HepG2 (cell line): ENCODE measurements at places on chromosomes 7 and 10. TPM values are rescaled to one million over a fixed set of nuclear protein-coding genes. Genes with fewer than 3 reads are reported as not detected.

DNA sequence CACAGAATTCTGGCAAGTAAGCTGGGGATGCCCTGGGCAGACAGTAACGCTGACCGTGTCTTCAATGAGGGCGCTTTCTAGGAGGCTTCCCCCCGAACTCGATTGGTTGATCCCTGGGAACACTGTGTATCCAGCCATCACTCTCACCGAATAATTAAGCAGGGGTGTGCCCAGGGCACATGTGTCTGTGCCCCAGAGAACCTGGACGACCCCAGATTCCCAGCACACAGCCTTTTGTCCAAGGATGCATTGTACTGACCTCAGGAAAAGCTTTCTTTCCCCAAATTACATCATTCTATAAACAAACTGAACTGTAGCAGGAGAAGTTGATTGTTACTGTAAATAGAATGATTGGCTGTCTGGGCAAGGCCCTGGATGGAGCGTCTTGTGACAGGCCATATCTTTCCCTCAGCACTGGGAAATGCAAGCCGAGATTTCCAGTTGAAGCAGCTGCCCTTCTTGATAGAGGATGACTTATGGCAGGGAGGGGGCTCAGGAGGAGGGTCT is 6.6 kb upstream of the DEPP1 start:
- peak overlapping the region; percentile 15 for H3K27ac ChIP-seq
- no peak for DNase-seq
- H3K4me3 ChIP-seq = no peak overlapping the region
- H3K36me3 ChIP-seq = peaks cover 42% of the 10 kb centered on the region; the same call in 2 of the 3 replicates

DNA sequence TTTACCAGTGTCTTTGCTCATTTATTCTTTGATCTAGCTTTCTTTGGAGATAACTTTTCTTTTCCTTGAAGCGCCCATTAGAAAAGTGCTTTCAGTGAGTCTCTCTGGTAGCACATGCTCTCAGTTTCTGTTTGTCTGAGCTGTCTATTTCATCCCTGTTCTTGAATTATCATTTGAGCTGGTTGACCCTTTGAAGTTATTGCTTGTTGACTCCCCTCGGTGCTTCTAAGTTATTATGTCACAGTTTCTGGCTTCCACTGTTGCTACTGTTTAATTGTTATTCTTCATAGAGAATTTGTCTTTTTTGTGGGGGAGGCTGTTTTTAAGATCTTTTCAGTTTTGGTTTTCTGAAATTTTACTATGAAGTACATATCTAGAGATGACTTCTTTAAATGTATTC is 11.4 kb upstream of the PRF1 start:
- DNase-seq = no peak
- 0 out of 3 replicates have a peak, but pooled peaks cover 3% of the 10 kb centered on the region for H3K27me3 ChIP-seq

GRCh38 chr10:32957341-32958084 is 517 bp downstream of the ITGB1 start:
- no peaks in the 10 kb centered on the region for H3K27me3 ChIP-seq
- H3K27ac ChIP-seq = peak overlapping the region; percentile 96
- H3K4me1 ChIP-seq = peaks cover 64% of the 10 kb centered on the region
- H3K36me3 ChIP-seq = peaks cover 2% of the 10 kb centered on the region; the same call in 1 of the 2 replicates
- H3K4me3 ChIP-seq = peak overlapping the region; percentile 95
- no peak for DNase-seq

DNA sequence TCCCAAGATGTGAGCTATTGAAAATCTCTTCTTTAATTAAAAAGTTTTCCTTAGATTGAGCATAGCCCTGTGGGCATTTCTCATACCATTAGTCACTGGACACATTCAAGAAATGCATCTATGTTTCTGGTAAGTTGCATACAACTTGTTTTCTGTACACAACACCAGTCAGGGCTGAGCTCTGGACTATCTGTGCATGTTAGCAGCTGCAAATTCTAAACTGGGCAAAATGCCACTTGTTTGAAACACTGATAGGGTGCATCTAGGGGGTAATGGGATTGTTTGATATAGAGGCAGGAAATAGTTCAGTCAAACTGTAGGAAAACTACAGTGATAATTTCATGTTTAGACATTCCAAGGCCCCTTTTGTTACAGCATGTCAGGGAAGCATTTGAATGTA is 145.6 kb upstream of the NPY start:
- H3K27me3 ChIP-seq = no peaks in the 10 kb centered on the region
- no peaks in the 10 kb centered on the region for H3K36me3 ChIP-seq
- H3K4me1 ChIP-seq = no peaks in the 10 kb centered on the region
- no peak for DNase-seq
- no peak overlapping the region for H3K4me3 ChIP-seq

The CNNM1 gene
- total RNA-seq = 5.5 and 9.6 TPM in 2 replicates

- no peak for DNase-seq
- no peak overlapping the region for H3K4me3 ChIP-seq
- no peak overlapping the region for H3K27ac ChIP-seq
- H3K4me1 ChIP-seq = no peaks in the 10 kb centered on the region
Observed at GRCh38 chr7:157160433-157160832, 21.7 kb downstream of the UBE3C start.

DNA sequence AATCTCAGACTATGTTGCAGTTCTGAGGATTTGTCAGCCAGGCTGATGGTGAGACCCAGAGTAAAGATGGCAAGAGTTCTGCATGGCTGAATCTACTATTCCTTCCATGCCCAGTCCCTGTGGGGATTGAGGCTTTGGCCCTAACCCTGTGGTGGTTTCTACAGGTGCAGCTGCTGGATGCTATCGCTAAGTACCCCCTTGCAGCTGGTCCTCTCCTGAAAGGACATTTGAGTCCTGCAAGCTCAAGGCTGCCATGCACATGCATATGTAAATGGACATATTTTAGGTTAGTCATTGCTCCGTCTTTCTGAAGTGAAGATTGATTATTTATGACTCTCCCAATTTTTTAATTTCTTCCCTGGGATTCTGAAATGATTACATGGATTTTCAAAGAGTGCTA is 1122.2 kb upstream of the CELF2 start:
- no peaks in the 10 kb centered on the region for H3K4me1 ChIP-seq
- no peaks in the 10 kb centered on the region for H3K27me3 ChIP-seq
- no peaks in the 10 kb centered on the region for H3K36me3 ChIP-seq
- no peak for DNase-seq
- no peak overlapping the region for H3K4me3 ChIP-seq

DNA sequence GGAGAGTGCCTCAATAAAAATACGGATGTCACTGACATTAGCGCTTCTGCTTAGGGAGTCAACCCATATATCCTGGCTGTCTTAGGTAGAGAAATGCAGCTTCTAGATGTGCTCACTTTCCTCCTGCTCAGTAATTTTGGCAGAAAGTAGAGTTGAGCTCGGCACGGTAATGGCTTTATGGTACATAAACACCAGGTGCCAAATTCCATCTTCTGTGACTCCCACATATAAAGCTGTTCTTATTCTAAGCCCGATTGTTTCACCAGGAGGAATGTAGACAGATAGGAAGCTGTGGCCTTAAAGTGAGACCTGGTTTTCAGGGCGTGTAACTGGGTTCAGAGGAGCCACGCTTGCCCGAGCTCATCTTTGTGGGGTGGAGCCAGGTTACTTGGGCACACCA is 143.7 kb downstream of the CREB5 start:
- H3K4me1 ChIP-seq = no peaks in the 10 kb centered on the region
- no peak overlapping the region for H3K27ac ChIP-seq

- no peaks in the 10 kb centered on the region for H3K27me3 ChIP-seq
- H3K4me1 ChIP-seq = peaks cover 28% of the 10 kb centered on the region
- no peak overlapping the region for H3K27ac ChIP-seq
Observed at GRCh38 chr10:34526758-34527730, 288.1 kb downstream of the PARD3 start.

- H3K27ac ChIP-seq = no peak overlapping the region
- no peak for DNase-seq
- no peaks in the 10 kb centered on the region for H3K4me1 ChIP-seq
- no peaks in the 10 kb centered on the region for H3K36me3 ChIP-seq
- H3K27me3 ChIP-seq = no peaks in the 10 kb centered on the region
Observed at GRCh38 chr7:18515067-18515466, 19.5 kb downstream of the HDAC9 start.

GRCh38 chr10:116802474-116802873 is 46.8 kb upstream of the ENO4 start:
- H3K4me3 ChIP-seq = no peak overlapping the region
- no peaks in the 10 kb centered on the region for H3K36me3 ChIP-seq
- no peaks in the 10 kb centered on the region for H3K4me1 ChIP-seq
- H3K27me3 ChIP-seq = peaks cover 3% of the 10 kb centered on the region; the same call in 1 of the 2 replicates

DNA sequence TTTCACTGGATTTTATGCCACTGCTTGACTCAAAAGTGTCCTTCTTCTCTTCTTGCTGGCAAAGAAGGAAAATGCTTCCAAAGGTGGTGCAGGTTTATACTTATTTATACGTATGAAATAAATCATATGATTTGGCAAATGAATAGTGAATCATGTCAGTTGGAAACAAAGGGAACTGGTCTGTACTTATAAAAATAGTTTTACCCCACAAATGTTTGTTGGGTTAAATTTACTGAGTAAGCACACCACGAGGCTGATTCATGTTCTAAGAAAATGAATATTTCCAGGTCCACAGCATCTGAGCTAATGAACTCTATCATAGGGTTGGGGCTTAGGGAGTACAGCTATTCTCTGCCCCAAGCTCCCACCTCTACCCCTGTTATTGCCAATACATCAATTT is 232.2 kb downstream of the TRIL start:
- H3K27ac ChIP-seq = no peak overlapping the region
- no peaks in the 10 kb centered on the region for H3K27me3 ChIP-seq
- no peak for DNase-seq
- H3K4me3 ChIP-seq = no peak overlapping the region
- H3K4me1 ChIP-seq = no peaks in the 10 kb centered on the region

- H3K27me3 ChIP-seq = 0 out of 3 replicates have a peak, but pooled peaks cover under 1% of the 10 kb centered on the region
- H3K4me1 ChIP-seq = no peaks in the 10 kb centered on the region
- H3K4me3 ChIP-seq = no peak overlapping the region
- no peaks in the 10 kb centered on the region for H3K36me3 ChIP-seq
- no peak for DNase-seq
Observed at GRCh38 chr7:135879233-135879632, 97.9 kb downstream of the MTPN start.

The FFAR4 gene
- not detected in 2 replicates for total RNA-seq

- no peak overlapping the region for H3K27ac ChIP-seq
- H3K4me1 ChIP-seq = peaks cover 60% of the 10 kb centered on the region
- H3K36me3 ChIP-seq = no peaks in the 10 kb centered on the region
- H3K4me3 ChIP-seq = no peak overlapping the region
Observed at GRCh38 chr10:102633287-102633686, 11.0 kb upstream of the TRIM8 start.

The HOXA11 gene
- total RNA-seq = not detected in 2 replicates

- H3K4me3 ChIP-seq = no peak overlapping the region
- no peaks in the 10 kb centered on the region for H3K36me3 ChIP-seq
- H3K4me1 ChIP-seq = no peaks in the 10 kb centered on the region
- DNase-seq = no peak
Observed at GRCh38 chr7:38310591-38311101, 37.2 kb upstream of the TARP start.

DNA sequence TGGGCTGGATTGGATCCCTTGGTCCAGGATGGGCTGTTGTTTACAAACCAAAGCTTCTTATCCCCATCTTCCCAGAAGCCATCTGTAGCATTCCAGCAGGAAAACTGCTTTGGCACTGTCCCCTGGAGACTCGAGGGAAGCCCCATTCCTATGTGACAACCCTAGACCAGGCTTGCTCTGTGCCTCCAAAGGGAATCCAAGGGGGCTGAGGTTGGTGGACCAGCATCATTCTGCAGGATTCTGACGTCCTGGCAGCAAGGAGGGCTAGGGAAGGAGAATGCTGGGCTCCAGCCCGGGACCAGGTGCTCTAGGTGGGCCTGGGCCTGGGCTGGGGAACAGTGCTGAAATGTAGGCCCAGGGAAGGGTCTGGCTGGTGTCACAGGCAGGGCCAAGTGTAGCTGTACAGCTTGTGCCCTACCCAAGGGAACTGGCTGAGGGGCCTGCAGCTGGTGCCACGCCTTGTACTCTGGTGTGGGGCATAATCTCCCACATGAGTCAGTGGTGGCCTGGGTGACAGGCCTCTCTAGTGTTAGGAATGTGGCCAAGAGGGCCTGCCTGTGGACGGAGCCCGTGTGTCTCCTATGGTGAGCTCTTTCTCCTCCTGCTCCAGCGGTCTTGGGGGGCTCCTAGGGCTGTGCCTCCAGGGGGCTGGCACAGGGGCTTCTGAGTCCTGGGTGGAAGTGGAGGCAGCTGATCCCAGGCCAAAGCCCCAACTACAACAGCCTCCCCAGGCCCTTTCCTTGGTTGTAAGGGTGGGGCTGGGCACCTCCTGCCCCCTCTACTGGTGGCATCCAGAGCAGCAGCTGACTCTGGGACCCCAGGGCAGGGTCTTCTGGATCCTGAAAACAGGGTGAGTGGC is 25.2 kb downstream of the TRIM8 start:
- H3K4me1 ChIP-seq = peaks cover 100% of the 10 kb centered on the region
- H3K4me3 ChIP-seq = peak overlapping the region; percentile 35; the same call in 1 of the 2 replicates
- H3K27ac ChIP-seq = no peak overlapping the region
- peak; percentile 64 for DNase-seq
- no peaks in the 10 kb centered on the region for H3K27me3 ChIP-seq
- no peaks in the 10 kb centered on the region for H3K36me3 ChIP-seq

The OPN1SW gene
- total RNA-seq = not detected in 2 replicates

- no peak for DNase-seq
- H3K36me3 ChIP-seq = no peaks in the 10 kb centered on the region
- H3K4me3 ChIP-seq = no peak overlapping the region
- H3K27ac ChIP-seq = no peak overlapping the region
Observed at GRCh38 chr7:158843771-158844170, 12.6 kb upstream of the DYNC2I1 start.

- no peak overlapping the region for H3K4me3 ChIP-seq
- H3K27me3 ChIP-seq = peaks cover 52% of the 10 kb centered on the region
- H3K36me3 ChIP-seq = no peaks in the 10 kb centered on the region
- H3K27ac ChIP-seq = no peak overlapping the region
- DNase-seq = no peak
- no peaks in the 10 kb centered on the region for H3K4me1 ChIP-seq
Observed at GRCh38 chr10:11446864-11447263, 164.6 kb downstream of the USP6NL start.

DNA sequence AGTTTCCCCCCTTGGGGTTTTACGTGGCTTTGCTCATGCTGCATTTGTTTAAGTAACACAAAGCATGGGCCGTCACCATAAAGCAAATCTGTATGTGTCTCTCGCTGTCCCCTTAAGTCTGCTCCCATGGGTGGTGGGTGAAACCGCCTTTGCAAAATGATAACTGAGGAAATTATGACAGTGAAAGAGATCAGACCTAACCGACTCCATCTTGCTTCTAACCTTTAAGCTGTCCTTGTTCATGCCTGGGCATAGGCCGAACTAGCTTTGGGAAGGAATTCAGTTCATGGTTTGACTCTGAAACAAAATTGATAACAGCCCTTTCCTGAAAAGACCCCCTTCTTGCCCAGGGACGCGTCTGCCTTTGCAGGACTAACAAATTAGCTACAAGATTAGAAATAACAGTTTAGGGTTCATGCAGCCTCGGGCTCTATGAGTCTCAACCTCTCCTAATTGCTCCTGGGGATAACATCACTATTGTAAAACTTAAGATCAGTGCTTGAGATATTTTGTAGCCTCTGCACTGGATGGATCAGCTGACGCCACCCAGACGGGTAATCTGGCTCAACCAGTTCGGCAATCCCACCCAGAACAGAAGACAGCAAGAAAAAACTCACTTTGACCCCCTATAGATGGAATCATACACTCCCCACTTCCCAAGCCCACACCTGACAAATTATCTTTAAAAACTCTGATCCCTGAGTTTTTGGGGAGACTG is 623.7 kb downstream of the TYW1 start:
- no peaks in the 10 kb centered on the region for H3K4me1 ChIP-seq
- no peak overlapping the region for H3K27ac ChIP-seq
- no peak for DNase-seq
- peaks cover 8% of the 10 kb centered on the region; the same call in 1 of the 3 replicates for H3K27me3 ChIP-seq
- H3K4me3 ChIP-seq = no peak overlapping the region
